ENCODE measurements at places on chromosomes 6 and 20.

DNA sequence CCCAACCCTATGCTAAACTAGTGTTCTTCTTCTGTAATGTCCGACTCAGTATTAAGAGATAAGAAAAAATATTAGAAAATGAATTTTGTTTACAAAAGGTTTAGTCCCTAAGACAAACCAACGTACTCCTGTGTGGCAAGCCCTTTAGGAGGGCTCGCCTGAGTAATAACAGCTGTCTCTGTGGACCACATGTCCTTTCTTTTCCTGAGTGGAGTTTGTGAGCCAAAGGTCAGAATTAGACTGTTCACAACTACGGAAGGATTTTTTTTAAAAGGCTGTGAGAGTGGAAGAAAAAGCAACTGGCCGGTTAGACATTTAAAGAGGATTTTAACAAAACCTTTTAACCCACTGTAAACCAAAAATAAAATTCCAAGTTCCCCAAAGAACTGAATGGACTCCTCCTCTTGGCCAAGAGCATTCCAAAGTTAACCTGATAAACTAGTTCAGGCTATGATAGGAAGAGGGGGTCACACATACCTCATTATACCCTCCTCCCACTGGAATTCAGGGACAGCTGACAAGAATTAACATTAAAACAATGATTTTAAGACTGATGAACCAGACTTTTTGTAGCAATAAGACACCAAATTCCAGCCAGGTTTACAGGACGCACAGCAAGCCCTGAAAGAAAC is 43.5 kb downstream of the FAM184A start:
- DNase-seq, result no peak

DNA sequence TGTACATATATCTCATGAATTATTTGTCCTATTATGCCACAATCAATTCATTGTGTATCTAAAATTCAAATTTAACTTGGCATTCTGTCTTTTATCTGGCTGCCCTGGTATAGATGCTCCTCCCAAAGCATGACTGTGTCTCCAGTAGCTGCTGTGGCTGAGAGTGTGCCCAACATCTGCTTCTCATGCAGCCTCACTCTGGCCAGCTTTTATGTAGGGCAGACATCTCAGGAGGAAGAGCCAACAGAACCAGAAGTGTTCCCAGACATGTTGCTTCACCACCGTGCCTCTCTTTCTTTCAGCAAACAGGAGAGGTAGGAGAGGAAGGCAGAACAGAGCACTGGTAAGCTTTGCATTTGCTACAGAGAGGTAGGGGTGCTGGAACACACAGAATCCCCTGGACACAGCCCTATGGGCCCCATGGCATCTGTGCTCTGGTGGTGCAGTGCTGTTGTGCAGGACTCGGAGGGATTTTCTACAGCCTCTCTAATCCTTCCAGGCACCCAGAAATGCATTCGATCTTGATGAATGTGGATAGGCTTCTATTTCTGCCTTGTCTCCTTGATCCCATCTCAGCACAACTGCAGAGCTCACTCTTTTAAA is 637.1 kb downstream of the UTRN start:
- no peak for DNase-seq

DNA sequence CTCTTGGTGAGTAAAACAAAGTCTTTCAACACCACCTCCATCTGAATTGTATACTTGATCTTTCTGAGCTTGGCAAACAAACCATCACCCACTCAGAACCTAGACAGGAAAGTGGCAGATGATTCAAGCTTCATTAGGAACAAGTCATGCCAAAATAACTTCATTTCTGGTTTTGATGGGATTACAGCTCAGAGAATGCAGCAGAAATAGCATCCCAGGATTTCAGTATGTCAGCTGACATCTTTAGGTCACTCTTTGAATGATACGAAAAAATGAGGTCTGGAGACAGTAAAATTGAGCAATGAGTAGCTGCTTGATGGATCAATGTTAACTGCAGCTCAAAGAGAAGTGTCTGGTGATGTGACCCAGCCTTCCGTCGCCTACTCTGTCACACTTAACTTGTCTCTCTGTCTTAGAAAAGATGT is 92.4 kb downstream of the GJA10 start:
- DNase-seq, result no peak

DNA sequence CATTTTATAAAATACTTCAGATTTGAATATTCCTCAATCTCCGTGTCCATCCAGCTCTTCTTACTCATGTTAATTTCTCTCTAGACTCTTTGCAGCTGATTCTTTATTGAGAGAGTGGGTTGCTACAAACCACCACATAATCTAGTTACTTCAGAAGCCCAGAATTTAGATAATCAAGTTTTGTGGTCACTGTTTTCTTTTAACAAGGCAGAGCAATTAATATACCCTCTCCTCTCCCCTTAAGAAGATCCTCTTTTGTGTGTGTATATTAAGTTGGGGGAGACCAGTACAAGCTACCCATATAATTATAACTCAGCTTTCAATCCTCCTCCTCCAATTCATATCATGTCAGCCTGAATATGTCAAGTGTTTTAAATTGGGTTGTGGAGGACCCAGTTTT is 95.1 kb downstream of the IRAK1BP1 start:
- DNase-seq, result no peak

GRCh38 chr6:56649053-56649769 is 6.5 kb upstream of the DST start:
- DNase-seq, result no peak

- DNase-seq, result no peak
These were observed 38.0 kb downstream of the C6orf15 start for GRCh38 chr6:31074401-31074800.

- peak; percentile 58 for DNase-seq
These were observed 132.7 kb upstream of the LRFN2 start for GRCh38 chr6:40719671-40720374.

DNA sequence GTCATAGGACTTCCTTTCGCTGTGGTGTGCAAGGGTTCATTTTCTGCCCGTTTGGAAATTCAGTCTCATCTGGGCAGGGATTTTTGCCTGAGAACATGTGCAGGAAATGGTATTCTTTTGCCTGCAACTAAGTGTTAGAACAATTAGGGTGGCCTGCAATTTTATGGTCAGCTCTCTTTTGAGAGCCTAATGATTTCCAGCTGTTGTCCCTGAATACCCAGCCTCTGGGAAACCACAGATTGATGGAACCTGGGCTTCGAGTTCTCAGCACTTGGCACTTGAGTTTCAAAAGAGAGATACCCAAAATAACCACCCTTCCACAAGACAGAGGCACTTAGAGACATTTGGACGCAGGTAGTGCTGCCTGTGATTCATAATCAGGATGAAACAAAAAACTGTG is 217.2 kb upstream of the FOXA2 start:
- no peak for DNase-seq

GRCh38 chr6:62446647-62447316 is 160.8 kb upstream of the KHDRBS2 start:
- no peak for DNase-seq

GRCh38 chr6:1336246-1336843 is 24.4 kb downstream of the FOXQ1 start:
- DNase-seq, result no peak

DNA sequence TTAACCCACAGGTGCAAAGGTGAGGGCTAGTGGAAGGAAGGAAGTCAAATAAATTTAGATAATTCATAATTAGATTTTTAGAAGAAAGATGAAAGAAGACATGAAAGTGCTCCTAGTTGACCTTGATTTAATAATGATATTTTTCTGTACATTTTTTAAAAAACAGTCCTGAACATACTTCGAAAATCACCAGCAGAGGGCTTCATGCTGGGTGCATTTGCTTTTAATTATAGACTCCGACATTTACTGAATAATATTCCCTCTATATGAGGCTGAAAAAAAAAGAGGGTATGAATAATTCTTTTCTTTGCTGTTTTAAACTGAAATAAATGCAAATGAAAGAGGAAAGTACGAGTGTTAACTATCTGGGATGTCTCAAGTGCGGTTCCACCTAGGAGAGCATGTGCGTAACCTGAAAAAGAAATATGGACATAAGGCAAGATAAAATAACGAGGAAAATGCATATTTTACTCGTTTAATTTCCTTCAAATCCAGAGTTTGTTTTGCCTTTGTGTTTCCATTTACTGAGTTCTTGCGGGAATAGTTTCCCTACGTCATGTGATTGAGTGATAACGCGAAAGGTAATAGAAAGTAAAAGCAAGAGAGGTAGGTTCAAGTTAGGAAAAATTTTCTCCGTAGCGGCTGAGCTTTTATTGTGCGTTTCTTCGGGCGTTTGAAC is 3.1 kb upstream of the TFAP2B start:
- no peak for DNase-seq

- DNase-seq, result no peak
These were observed 801 bp downstream of the SRC start for GRCh38 chr20:37346535-37347346.

DNA sequence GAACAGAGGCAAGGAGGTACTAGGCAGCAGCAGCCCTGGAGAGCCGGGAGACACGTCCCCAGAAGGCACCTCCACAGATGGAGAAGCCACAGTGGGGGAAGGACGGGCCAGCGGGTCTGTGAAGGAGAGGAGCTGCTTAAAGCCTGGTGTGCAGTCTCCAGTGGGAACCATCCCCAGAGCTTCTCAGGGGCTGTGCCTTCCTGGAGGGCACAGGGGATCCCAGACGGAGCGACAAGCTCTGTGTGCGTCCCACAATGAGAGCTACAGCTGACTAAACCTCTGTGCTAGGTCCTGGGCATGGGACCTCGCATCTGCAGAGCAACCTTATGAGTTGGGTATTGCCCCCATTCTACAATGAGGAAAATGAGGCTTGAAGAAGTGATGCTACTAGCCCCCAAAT is 50.7 kb downstream of the EZR start:
- no peak for DNase-seq

- no peak for DNase-seq
These were observed 199.9 kb downstream of the DTNBP1 start for GRCh38 chr6:15462717-15463525.

DNA sequence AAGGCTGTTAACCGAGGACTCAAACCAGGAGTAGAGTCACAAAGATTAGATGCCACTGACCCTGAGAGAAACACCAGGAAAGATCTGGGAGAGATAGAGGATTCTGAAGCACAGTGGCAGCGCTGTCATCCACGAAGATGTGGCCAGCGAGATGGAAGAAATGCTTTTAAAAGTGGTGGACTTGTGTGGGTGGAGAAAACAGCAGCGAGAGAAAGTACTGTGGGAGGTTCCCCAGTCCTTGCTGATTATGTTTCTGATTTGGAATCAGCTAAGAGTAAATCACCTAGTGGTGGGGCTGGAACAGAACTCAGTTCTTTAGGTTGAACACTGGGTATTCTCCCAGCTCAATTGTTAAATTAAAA is 435 bp upstream of the ZNF322 start:
- DNase-seq, result no peak

- no peak for DNase-seq
These were observed 742.1 kb downstream of the MAFB start for GRCh38 chr20:39946931-39947330.

- DNase-seq, result no peak
These were observed 47.2 kb downstream of the PTPRA start for GRCh38 chr20:2920473-2920872.

DNA sequence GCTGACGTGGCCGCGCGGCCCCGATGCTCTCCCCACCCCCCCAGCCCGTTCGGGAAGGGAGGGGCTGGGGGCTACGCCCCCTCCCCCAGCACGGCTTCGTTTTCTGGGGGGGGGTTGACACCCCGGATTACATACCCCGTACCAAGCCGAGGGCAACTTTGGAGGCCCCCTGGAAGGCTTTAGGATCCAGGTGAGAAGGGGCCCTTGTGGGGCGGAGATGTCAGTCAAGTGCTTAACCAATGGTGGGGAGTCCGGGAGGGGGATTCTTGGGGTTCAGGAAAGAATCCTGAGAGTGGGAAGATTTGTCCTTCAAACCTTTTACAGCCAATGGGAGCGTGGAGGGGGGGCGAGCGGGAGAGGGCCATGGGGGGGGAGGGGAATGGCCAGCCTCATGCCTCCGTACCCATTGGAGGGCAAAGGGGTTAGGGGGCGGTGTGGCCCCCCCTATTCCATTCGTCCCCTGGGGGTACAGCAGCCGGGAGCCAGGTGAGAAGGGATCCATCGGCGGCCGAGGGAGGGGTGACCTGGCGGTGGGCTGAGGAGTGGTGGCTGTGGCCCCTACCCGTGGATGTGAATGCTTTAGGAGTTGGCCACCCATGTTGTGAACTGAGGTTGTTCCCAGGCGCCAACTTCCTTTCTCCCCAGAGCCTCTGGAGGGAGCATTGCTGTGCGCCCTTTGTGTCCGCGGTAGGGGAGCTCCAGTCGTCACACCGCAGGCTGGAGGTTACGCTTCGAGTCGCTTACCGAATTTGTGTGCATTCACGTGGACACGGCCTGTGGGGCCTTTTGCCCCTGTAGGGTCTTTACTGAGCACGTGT is 682 bp downstream of the BRD2 start:
- peak; percentile 88 for DNase-seq

DNA sequence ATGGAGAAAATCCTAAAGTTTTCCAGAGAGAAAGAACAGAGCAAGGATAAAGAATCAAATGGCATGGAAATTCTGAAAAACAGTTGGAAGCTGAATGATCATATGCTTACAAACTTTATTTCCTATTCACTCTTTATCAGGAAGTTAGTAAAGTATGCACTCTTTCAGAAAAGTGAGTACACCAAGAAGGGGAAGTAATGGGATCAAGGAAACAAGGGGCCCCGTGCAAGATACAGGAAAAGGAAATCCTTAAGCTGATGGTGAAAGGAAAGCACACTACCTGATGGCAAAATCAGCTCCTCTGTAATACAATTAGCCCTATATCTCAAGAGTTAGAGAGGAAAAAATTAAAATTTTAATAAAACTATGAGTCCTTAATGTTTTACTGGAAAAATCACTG is 14.0 kb downstream of the CALHM6 start:
- DNase-seq, result no peak

GRCh38 chr6:3337521-3338350 is 79.0 kb downstream of the PSMG4 start:
- no peak for DNase-seq

- DNase-seq, result peak; percentile 73
These were observed 54.7 kb downstream of the RAB44 start for GRCh38 chr6:36752187-36752885.

- no peak for DNase-seq
These were observed 35.7 kb downstream of the TFAP2C start for GRCh38 chr20:56664796-56665195.

Data from activated CD4-positive, alpha-beta T cell treated with anti-CD3 and anti-CD28 coated beads, Interleukin-2, amount 10 ng/mL, durations not matched to agents 24 days and 14 days (primary cell).